ENCODE measurements at places on chromosomes 16 and 17. TPM values are rescaled to one million over a fixed set of nuclear protein-coding genes. Genes with fewer than 3 reads are reported as not detected.

Gene SMTNL2
- not detected for total RNA-seq

Gene KRT17
- 92.1 TPM for total RNA-seq

Gene KRTAP4-3
- not detected for total RNA-seq

Gene SYCE1L
- total RNA-seq = 1.7 TPM

Gene TBC1D3
- not detected for total RNA-seq

Gene TMEM204
- not detected for total RNA-seq

Gene FSCN2
- 2.4 TPM for total RNA-seq

Gene TBC1D26
- not detected for total RNA-seq

DNA sequence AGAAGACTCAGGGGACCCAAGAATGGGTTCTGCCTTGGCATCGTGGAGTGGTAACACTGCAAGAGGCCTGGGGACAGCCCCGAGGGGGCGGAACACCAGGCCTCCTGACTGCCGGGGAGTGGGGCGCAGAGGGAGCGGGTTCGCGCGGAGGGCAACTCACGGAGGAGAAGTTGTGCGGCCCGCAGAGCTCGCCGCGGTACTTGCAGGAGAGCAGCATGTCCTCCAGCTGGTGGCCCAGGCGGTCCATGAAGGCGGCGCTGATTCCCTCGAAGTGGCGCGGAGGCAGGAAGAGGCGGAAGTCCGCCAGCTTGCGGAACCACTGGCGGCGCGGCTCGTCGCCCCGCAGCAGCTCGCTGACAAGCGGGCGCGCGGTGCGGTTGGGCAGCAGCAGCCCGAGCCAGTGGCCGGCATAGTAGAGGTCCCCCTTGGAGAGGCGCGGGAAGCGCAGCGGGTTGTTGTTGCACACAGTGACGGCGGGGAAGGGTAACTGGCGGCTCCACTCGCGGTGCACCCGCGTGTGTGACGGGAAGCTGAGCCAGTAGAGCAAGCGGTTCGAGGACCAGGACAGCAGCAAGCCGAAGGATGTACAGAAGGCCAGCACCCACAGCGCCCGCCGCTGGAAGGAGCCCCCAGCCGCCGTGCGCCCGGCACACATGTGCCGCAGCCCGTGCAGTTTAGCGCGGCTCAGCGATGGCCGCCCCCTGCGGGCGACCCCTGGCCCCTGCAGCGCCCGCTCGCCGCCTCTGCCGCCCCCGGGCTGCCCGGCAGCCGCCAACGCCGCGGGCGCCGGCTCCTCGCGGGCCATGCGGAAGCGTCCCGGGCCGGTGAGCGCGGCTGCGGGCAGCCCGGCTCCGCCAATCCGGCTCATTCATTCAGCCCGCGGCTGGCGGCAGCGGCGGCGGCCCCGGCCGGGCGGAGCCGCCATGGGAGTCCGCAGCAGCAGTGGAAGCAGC is 1.6 kb downstream of the ASIC2 start:
- no peak for DNase-seq

DNA sequence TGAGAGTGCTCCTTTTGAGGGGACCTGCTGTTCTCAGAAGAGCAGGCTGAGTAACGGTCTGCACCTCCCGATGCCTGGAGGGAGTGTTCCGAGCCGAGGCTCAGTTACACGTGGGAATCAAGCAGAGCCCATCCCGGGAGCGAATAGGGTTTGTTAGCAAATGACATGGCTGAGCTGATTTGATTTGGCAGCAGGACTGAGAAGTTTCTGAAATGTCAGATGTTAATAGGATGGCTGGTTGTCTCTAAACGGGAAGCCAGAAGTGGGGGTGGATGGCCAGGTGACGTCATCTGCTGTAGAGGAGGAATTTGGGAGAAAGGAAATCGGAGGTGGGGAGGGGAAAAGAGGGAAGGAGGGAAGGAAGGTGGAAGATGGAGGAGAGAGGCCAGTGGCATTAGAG is 128.0 kb downstream of the RAP1GAP2 start:
- DNase-seq = no peak

DNA sequence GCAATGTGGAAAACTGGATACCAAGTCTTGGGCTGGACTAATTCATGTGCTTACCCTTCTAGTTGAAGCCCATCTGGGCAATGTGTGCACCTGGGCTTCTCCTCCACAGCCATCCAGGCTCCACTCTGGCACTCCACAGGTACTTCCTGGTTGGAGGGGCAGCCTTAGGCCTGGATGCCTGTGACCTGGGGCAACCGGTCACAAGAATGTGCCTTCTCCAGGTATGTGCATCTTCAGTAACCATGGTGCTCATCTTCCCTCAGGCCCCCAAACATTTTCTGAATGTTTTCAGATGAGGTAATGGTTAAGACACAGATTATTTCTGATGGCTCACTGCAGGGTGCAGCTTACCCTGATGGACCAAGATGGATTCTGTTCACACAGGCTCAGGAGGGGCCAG is 11.1 kb downstream of the C16orf86 start:
- no peak for DNase-seq

DNA sequence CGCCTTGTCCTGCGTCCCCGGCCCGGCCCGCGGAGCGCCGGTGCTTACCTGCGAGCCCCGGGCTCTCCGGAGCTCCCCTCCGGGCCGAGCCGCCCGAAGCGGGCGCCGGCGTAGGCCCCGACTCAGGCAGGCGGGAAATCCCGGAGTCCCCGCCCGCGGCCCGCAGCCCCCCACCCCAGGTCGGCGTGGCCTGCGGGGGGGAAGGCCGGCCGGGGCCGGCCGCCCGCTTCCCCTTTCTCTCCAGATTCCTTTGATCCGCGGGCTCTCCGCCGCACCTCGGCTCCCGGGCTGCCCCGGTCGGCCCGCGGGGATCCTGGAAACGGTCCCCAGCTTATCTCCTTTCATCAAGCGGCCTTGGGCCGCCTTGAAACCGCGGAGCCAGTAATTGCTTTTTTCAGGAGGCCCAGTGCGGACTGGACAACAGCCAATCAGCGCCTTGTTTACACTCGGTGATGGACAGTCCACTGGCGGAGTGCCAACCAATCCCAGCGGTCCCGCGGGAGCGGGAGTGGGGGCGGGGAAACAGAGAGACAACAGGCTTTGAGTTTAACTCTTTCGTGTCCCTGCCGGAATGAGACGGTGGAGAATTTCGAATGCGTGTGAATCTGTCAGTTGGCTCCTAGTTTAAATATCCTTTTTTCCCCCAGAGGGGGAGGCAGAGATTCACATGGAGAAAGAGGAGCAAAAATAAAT is 1.4 kb upstream of the BAHCC1 start:
- DNase-seq = peak; percentile 100

GRCh38 chr17:50205963-50206505 is 4.6 kb upstream of the COL1A1 start:
- DNase-seq = no peak

DNA sequence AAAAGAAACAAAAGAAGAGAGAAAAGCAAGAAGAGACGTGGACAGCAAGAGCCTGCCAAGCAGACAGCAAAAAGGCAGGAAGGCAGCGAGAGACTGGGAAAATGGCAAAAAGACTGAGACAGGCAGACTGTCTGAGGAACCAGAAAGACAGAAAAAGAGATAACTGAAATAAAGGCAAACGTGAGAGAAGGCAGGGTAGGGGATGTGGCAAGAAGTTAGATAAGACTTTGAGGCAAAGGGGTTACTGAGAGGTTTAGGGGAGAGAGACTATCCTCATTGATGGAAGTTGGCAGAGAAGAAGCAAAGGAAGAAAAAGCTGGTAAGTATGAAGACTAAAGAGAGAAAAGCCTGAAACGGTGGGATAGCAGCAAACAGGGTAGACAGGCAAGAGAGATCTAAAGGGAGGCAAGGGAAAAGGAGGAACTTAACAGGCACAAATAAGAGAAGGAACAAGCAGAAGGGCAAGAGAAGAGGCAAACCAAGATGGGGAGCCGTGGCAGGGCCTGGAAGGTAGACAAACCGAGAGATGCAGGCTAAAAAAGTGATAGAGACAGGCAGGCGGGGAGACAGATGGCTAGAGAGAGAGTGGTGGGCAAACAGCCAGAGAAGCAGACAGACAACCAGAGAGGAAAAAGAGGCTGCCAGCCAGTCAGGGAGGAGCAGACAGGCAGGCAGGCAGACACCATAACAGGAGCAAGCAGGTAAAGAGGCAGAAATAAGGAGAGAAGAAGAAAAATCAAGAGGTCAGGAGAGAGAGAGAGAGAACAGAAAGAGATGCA is 7.1 kb upstream of the CHD3 start:
- no peak for DNase-seq

GRCh38 chr17:75809631-75810111 is 25.1 kb downstream of the UNK start:
- no peak for DNase-seq

- no peak for DNase-seq
These were observed 12.9 kb upstream of the TOB1 start for GRCh38 chr17:50879086-50879485.

GRCh38 chr17:48753794-48754499 is 25.4 kb upstream of the HOXB13 start:
- peak; percentile 84 for DNase-seq

DNA sequence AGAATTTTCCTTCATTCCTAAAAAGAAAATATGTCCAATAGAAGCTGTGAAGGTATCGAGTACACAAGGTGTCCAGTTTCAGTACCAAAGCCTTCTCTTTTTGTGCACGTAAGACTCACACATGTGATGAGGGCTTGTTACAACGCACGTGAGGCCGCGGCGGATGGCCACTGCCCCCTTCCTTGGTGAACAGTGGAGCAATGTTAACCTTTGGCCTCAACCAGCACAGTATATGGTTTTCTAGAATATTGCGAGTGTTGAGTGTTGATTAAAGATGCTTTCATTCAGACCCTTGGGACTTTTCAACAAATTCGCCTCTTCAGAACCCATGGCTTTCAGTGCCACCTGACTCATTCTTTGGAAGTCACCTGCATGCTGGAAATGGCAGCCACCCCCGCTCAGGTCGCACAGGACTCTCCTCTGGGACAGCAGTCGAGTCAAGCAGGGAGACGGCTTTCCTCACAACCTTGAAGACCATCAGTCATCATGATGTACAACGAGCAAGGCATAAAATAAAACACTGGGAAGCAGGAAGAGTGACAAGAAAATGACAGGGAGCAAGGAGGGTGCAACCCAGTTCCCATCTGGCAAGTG is 14.5 kb downstream of the MAP1LC3B start:
- DNase-seq = no peak

GRCh38 chr17:77962348-77962747 is 3.8 kb downstream of the TNRC6C start:
- no peak for DNase-seq

- DNase-seq = no peak
These were observed 14.4 kb downstream of the ZNF500 start for GRCh38 chr16:4752351-4753100.

Measured in PC-3 (cell line).